Activated CD8-positive, alpha-beta memory T cell treated with anti-CD3 and anti-CD28 coated beads for 4 hours (primary cell): ENCODE measurements at places on chromosomes 12 and 14.

DNA sequence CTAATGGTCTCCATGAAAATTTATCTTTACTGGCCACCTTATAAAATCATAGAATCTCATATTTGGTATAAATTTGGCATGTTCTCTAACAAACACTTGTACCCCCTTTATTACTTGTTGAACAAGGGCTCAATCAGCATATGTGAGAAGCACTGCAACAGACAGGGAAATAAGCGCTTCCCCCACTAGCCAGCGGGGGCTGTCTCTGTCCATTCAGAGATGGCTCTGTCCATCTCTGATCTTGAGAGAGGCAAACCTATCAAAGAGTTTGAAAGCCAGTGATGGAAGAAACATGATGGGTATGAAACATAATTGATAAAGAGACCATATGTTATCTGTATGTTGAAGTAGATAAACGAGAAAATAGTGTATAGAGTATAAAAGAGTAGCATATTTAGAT is 326.8 kb downstream of the PDZRN4 start:
- DNase-seq, result no peak

- DNase-seq, result no peak
These were observed 769 bp upstream of the ZNF740 start for GRCh38 chr12:53179687-53180219.

DNA sequence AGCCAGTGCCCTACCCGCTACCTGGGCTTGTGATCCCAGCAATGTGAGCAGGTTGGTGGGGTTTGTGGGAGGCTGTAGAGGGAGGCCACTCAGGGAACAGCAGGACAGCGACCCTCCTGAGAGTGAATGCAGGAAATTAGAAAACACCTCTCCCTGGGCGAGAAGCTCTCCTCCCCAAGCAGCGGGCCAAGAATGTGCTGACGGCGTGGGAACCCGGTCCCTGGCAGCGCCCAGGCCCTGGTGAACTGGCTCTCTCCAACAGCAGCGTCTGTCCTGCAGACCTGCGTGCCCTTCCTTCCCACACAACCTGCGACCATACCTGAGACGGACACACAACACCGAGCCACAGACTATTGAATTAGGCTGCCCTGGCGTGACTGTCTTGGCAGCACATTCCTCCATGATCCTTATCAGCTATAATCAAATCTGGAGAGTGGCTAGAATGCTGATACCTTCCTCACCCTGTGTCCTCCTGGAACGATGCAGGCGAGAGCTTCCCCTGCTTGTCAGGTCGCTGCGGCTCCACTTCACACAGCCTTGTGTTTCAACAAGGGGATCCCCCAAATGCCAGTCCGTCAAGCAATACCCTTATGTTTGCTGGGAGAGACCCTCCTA is 114.8 kb upstream of the GSC start:
- no peak for DNase-seq

DNA sequence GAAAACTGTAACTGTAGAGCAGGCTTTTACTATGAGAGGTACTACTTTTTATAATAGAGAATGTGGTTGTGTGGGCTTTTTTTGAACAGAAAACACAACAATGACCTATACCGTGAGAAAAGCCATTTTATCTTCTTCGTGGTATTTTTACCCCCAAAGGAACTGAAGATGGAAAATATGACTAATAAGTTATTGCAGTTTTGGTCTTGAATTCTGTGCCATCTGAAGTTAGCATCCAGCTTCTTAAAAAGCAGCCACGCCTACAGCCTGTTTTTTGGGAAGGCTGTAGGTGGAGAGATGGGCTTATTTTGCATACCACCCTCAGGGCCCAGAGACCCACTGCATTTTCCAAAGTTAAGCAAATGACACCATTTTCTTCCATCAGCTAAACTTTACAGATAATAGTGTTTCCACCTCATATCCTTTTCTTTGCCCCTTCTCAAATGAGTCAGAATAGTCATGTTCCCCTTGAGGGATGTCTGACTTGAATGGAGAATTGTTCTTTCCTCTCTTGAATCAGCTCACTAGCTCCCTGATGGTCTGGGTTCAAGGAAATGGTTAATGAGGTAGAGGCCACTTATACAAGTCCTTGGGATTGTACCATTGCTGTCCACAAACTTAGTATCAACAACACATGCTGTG is 53.0 kb downstream of the TBC1D30 start:
- DNase-seq, result no peak

GRCh38 chr12:113766131-113766878 is 199.8 kb downstream of the RBM19 start:
- no peak for DNase-seq

- DNase-seq, result no peak
These were observed 4.3 kb downstream of the TEDC1 start for GRCh38 chr14:105495101-105495989.

GRCh38 chr14:23058654-23059504 is 1.6 kb upstream of the CDH24 start:
- DNase-seq, result no peak

DNA sequence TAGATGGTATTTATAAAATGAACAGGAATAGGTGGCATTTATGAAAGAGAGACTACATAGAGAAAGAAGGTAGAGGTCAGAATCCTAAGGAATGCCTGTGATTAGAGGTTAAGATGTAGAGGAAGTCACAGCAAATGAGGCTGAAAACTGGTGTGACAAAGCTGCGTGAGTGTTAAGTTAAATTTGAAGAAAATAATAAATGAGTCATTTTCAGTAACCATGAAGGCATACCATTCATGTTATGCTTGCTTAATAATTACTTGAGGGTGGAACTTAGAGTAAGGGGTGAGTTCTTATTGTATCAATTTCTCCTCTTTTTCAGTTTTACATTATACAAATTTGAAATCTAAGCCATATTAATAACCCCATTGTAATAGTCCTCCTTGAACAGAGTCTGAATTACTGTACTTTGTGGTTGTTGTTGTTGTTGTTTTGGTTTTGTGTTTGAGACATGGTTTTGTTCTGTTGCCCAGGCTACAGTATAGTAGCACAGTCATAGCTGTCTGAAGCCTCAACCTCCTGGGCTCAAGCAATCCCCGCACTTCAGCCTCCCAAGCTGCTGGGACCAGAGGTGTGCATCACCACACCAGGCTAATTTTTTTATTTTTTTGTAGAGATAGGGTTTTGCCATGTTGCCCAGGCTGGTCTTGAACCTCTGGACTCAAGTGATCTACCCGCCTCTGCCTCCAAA is 761.5 kb downstream of the GALC start:
- DNase-seq, result no peak

GRCh38 chr14:91111443-91111842 is 2.4 kb upstream of the DGLUCY start:
- DNase-seq, result no peak

DNA sequence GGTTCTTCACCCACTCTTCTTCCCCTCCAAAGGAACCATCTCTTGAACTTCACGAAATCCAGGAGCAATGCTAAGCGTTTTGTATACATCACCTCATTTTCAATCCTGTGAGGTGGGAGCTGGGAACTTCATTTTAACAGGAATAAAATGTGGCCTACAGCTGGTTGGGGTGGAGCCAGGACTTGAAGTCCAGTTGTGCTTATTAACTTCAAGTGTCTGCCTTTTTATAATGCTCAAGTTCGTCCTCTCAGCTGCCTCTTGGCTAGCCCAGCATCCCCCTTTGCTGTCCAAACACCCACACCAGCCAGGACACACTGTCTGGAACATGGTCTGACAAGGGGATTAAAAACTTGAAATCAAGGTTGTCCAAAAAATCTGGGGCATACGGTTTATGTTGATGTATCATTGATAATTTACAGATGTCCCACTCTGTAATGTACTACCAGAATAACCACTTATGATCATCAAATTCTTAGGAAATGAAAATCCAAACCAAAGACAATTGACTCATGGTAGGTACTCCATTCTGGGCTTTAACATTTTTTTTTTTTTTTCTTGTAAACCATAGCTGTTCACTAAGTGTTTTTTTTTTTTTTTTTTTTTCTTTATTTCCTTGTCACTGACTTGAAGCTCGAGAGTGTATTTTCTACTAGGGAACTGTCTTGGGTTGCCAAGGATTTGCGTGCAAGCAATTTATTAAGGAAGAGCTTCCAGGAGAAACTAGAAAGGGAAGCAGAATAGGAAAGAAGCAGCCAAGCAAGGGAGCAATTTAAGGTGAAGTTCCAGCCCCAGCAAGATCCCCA is 252.3 kb downstream of the EFCAB11 start:
- no peak for DNase-seq

DNA sequence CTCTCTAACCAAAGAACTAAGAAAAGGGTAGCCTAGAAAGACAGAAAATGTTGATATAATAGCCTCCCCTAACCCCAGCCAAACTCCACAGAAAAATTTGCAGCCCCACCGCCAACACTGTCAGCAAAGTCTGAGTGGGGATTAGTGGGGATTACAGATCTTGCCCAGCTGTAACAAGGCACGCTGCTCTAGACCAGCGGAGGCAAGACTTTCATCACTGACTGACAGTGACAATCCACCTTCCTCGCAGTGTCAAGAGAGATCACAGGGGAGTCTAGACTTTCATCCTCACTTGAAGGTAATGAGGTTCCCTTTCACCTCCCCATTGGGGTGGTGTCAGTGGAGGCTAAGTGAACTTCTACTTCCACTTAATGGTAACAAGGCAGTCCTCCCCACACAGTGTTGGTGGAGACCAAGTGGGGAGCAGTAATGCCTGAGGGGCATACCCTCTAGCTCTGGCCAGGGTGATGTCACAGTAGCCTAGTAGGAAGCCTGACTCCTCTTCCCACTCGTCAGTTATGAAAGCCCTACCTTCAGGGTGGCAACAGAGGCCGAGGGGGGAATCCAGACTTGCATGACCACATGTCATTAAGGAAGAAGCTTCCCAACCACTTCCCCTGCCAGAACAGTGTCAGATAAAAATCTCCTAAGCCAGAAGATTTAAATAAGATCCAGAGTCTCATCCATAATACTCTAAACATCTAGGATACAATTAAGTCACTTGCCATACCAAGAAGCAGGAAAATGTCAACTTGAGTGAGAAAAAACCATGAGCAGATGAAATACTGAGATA is 91.7 kb upstream of the RASSF8 start:
- no peak for DNase-seq

- DNase-seq, result no peak
These were observed 6.5 kb downstream of the SPTLC2 start for GRCh38 chr14:77609922-77610321.

DNA sequence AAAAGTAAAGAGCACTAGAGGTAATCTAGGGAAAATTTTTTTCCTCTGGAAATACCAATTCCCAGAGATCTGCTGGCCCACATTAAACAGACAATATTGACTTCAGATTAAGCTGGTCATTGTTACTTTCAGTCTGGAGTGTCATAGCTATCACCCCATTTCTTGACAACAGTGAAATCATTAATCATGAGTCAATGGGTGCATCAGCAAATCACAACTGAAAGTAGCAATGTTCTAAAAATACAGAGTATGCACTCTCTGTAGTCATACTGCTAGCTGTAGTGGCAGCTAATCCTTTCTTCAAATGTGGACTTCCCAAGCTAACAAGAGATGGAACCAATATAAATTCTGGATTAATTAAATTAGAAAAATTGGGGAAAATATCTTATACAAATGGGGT is 129.9 kb downstream of the CPNE8 start:
- no peak for DNase-seq

- no peak for DNase-seq
These were observed 250.2 kb downstream of the GPHN start for GRCh38 chr14:66758031-66758613.

DNA sequence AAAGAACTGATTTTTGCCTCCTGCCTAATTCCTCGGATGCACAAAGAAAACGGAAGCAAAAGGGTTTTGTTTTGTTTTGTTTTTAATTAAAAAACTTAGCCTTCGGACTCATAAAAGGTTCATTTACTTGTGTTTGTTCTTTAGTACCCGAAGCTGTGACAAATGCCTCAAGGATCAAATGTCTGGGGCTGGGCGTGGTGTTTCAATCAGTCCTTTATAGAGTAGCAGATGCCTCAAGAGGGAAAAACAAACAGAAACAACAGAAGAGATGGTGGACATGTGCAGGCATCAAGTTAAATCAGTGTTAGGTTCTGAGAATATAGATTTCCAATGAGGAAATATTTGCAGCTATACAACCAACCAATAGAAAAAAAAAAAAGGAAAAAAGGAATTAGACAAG is 1.6 kb upstream of the WIF1 start:
- no peak for DNase-seq

GRCh38 chr12:42180990-42181596 is 36.4 kb upstream of the GXYLT1 start:
- DNase-seq, result no peak

DNA sequence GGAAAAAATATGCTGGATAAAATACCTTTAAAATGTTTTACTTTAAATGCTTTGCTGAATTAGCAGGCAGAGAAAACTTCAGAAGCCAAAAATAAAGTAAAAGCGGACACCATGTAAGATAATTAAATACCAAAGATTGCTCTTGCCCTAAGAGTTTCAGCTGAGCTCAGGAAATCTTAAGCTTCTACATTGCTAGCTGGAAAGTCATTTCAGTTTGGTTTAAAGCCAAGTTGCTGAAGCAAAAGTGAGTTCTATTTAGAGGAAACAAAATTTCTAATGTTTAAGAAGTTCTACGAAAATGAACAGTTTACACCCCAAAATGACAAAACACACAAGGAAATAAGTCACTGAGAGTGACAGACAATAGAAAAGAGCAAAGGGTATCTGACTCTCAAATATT is 310.0 kb downstream of the ADAMTS20 start:
- no peak for DNase-seq

DNA sequence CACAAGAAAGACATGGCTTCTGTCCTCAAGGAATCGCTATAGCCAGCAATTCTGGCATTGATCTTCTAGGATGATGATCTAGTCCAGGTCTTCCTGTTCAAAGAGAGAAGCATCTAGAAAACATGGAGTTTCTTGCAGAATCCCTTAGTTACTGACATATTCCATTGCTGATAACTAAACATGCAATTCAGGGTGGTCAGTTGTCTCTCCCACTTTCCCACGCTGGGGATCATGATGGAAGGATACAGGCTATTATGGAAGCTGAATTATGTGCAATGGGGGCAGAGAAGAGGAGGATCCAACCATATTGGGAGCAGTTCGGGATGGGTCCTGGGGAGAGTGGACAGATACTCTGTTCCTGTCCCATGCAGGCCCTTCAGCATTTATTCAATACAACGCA is 9.8 kb upstream of the RPH3A start:
- no peak for DNase-seq

DNA sequence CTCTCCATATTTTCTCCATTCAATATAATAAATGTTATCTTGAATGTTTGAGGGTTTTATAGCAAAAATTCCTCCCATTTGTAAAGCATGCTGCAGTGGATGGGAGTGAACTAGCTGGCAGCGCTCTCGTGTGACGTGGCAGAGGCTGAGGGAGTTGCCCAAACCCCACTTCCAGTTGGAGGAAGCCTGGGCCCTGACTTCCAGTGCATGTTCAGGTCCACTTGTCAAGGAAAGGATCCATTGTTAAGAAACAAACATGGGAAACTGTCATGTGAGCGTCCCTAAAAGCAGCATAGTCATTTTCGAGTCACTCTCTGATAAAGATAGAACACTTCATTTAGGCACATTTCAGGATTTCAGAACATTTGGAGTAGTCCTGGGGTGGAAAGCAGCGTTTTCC is 116.6 kb downstream of the SLC25A47 start:
- DNase-seq, result no peak

GRCh38 chr12:14171106-14171505 is 189.7 kb upstream of the GRIN2B start:
- no peak for DNase-seq

GRCh38 chr12:56668197-56668457 is 20.0 kb downstream of the PTGES3 start:
- no peak for DNase-seq
